ENCODE measurements at places on chromosomes 1 and 21. TPM values are rescaled to one million over a fixed set of nuclear protein-coding genes. Genes with fewer than 3 reads are reported as not detected.

- DNase-seq = no peak
These were observed 23.5 kb upstream of the EPB41 start for GRCh38 chr1:28890836-28891235.

DNA sequence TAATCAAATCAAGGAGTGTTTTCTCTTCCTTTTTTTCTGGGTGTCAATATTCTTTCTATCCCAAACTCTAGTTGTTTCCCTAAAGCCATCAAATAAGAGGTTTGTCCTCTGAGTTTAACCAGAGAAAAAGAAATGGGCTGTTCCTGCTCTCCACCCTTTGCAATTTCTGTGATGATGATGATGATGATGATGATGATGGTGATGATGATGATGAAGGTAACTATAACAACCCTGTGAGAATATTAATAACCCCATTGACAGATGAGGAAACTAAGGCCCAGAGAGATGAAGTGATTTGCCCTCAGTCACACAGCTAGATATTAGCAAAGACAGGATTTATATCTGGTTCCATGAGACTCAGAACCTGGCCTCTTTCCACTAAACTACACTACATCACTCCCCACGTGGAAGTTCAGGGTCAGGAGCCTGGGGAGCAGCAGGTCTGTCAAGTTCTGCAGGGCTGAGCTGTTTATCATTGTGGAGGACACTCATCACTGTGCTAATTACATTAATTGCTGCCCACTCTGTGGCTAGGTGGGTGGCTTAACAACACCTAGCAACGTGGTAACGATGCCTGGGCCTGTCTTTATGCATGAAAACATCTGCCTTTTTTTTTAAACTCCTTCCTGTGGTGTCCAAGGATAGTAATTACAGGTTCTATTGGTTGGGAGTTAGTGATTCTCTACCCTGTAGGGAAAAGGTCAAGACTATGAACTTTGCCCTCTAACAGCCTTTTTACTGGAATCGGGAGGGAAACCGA lies 19.0 kb upstream of the JUN start:
- no peak for DNase-seq

GRCh38 chr1:34907487-34908090 lies 21.9 kb downstream of the DLGAP3 start:
- DNase-seq = no peak

DNA sequence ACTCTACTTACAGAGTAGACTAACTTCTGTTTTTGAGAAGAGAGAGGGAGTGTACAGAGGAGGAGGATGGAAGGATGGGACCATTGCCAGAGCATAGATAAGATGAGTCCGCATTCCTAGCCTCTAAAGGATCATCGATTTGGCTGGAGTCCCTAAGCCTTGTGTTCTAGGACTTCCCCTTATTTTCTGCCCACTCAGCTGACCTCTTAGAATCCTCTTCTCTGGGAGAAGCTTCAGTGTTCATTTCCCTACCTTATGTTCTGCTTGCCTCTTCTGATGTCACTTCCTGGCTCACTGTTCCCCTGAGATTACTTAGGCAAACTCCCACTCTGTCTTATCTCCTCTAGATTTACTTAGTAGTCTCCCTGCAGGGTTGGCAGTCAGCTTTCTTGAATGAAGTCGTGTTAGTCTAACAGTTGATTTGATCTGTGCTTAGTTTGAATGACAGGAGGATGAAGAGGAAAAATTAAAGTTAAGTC lies 156.7 kb downstream of the SYT2 start:
- no peak for DNase-seq

DNA sequence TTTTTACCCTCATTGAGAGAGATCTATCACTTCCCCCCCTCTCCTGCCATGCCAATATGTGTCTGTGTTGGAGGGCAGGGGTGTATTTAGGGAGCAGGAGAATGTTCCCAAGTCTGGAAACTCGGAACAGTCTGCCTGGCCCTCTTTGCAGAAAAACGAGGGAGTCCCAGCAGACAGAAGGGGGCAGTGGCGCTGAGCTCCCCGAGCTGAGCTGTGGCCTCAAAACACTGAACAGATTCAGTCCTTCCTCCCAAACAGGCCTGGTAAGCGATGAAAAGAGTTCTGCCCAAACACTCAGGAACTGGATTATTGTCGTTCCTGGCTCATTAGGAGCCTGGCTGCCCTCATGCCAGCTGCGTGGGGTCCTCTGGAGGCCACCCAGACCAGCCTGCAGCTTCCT lies 981 bp downstream of the CLDN14 start:
- no peak for DNase-seq

GRCh38 chr1:231855926-231856325 lies 229.3 kb downstream of the DISC1 start:
- DNase-seq = no peak

DNA sequence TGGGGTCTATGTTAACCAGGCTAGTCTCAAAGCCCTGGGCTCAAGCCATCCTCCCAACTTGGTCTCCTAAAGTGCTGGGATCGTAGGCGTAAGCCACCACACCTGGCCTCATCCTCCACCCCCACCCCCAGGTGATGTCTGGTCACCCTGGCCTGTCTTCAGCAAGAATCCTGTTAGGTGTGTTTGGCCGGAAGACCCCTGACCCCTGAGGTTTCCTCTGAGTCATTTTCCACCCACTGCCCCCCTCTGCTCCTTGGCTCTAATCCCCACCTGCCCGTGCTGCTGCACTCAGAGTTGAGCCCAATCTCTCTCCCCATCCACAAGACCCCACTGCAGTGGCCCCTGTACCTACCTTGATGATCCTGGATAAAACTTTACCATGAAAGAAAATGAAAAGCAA lies 25.2 kb downstream of the SLC66A1 start:
- DNase-seq = no peak

- no peak for DNase-seq
These were observed 2.3 kb upstream of the ECE1 start for GRCh38 chr1:21292503-21292983.

GRCh38 chr1:154791292-154792166 lies 78.6 kb downstream of the KCNN3 start:
- DNase-seq = peak; percentile 33

GRCh38 chr1:151547119-151547899 lies 7.2 kb downstream of the TUFT1 start:
- peak; percentile 47 for DNase-seq

DNA sequence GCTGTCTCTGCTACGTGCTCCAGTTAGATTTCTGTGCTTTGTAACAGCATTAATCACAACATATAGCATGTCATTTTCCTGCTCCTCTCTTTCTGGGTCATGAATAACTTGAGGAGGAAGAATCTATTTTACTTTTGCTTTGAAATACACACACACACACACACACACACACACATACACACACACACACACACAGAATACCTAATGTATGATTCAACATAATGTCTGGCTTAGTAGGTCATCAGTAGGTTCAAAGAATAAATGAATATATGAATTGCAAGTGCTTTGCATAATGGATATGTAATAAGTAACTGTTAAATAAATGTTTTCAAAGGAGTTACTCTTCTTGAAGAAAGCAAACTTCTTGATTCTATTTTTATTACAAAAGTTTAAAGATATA lies 249.0 kb downstream of the PDE4B start:
- no peak for DNase-seq

DNA sequence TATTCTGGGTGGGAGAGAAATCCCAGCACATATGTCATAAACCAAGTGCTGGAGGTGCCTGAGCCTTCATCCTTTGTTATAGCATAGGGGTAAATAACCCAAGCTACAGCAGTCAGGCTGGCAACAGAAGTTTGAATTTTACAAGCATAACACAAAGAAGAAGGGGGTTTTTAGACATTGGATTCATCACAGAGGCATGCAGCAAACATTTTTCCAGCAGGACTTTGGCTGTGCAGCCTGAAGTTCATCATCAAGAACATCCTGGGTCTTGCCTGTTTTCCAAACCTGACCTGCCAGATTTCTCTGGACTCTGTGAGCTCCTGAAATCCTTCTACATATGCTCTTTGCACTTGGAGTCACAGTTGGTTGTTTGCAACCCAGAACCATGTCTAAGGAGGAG lies 16.2 kb downstream of the PTGER3 start:
- DNase-seq = no peak

DNA sequence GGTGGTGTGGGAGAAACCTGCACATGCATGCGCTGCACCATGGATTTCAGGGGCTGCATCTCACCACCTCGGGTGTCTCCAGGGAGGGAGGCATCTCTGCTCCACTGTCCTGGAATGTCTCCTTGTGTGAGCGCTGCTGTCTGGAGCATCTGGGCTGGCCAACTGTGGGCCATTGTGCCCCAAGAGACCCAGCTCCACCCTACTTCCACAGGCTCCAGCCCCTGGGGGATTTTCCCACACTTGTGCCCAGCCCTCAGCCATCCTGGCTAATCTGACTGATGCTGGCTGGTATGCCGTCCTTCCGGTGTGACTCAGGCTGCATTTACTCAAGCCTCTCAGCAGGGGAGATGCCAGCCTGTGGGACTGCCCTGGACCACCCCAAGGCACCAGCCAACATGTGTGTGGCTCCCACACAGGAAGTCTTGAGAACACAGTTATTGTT lies 62.0 kb downstream of the TRIM11 start:
- no peak for DNase-seq

GRCh38 chr1:5908461-5909375 lies 83.5 kb downstream of the NPHP4 start:
- DNase-seq = no peak

DNA sequence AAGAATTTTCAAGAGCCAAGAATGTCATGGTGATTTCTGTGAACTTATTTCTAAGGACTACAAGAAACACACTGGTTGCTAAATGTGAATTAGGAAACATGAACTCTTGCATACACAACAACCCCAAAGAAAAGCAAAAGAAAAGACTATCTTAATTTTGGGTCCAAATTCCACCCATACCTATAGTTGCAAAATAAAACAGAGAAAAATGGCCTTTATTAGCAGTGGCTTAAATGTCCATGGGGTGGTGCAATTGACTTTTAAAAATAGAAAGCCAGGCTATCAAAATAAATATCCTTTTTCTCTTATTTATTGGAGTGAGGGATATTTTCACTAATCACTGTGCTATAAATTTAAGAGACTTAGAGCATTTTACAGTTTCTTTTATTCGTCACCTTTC lies 80.9 kb upstream of the DPYD start:
- DNase-seq = peak; percentile 2

GRCh38 chr1:46960250-46960649 lies 19.0 kb upstream of the CYP4A11 start:
- peak; percentile 5 for DNase-seq

- DNase-seq = peak; percentile 28
These were observed 25.2 kb downstream of the GFI1 start for GRCh38 chr1:92461364-92462097.

GRCh38 chr1:166600574-166600973 lies 238.7 kb upstream of the POGK start:
- DNase-seq = no peak

DNA sequence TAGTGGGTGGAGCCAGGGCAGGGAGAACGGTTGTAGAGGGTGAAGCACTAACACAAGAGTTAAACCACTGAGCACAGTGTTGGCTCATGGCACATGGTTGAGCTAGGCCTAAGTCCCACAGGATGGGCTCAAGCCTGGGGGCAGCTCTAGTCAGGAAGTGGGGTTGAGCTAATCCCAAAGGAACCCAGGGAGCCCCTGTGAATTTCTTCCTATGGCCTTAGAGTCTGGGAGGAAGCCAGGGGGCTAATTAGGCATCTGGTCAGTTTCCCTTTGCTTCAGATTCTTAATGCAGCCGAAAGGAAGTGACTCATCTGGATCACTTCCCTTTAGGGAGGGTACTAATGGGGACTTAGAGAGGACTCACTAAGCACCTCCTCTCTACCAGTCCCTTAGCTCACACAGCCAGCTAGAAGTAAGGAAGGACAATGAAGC lies 10.1 kb downstream of the CFAP45 start:
- DNase-seq = peak; percentile 33

GRCh38 chr1:156839426-156840109 lies 19.3 kb downstream of the INSRR start:
- no peak for DNase-seq

GRCh38 chr1:42340901-42341300 lies 5.9 kb upstream of the FOXJ3 start:
- DNase-seq = no peak

- peak; percentile 69 for DNase-seq
These were observed 33.9 kb upstream of the ASPM start for GRCh38 chr1:197180252-197180878.

- DNase-seq = no peak
These were observed 274.4 kb downstream of the PLPP3 start for GRCh38 chr1:56304975-56305374.

DNA sequence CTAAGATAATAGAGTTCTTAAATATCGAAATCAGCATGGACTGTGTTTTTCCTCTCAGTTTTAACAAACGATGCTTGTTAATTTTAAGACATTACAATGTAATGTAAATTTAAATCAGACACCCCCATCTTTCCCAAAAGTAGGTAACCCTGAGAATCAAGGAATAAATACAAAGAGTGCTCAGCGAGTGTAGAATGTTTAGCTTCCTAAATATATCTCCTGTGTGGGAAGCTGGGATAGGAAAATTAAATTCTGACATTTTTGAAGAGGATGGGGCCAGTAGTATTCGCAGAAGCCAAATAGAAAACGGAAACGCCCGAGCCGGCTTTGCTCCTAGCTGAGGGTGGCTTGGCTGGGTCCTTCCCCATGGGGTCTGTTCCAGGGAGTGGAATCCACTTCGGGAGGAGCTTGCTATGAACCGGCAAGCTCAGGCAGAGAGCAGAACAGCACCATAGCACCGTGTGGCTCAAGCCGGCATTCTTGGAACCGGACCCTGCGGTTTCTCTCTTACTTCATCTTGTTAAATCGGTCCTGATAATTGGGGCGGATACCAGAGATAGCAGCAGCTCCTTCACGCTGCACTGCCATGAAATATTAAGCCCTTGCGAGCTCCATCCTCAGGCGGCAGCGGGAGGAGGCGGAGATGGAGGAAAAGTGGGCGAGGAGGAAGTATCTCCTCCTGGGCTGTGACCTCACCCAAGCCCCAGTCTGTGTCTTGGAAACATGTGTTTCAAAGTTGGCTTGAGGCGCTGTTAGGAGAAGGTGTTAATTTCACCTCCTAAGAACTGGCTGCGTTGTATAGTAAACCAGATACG lies 24.9 kb downstream of the MAP3K7CL start:
- DNase-seq = no peak

The TTF2 gene
- total RNA-seq = 76.7 TPM

The EPHA2 gene
- 2.5 TPM for total RNA-seq

The C4BPB gene
- not detected for total RNA-seq

The SSX2IP gene
- 14.0 TPM for total RNA-seq

The CHRM3 gene
- 1.8 TPM for total RNA-seq

The GATAD2B gene
- total RNA-seq = 8.7 TPM

The TAF5L gene
- 21.5 TPM for total RNA-seq

The F3 gene
- 5.1 TPM for total RNA-seq

The GADD45A gene
- 7.4 TPM for total RNA-seq

The NMNAT2 gene
- total RNA-seq = 0.03 TPM

The BCL10 gene
- 12.9 TPM for total RNA-seq
